ENCODE measurements at places on chromosomes 3 and 15. TPM values are rescaled to one million over a fixed set of nuclear protein-coding genes. Genes with fewer than 3 reads are reported as not detected.

GRCh38 chr3:12893852-12894251 lies 52.5 kb upstream of the RPL32 start:
- H3K27me3 ChIP-seq: peaks cover 8% of the 10 kb centered on the region
- peak; percentile 35 for DNase-seq
- no peaks in the 10 kb centered on the region for H3K36me3 ChIP-seq
- no peak overlapping the region for H3K4me3 ChIP-seq
- no peaks in the 10 kb centered on the region for H3K4me1 ChIP-seq
- no peak overlapping the region for H3K27ac ChIP-seq

DNA sequence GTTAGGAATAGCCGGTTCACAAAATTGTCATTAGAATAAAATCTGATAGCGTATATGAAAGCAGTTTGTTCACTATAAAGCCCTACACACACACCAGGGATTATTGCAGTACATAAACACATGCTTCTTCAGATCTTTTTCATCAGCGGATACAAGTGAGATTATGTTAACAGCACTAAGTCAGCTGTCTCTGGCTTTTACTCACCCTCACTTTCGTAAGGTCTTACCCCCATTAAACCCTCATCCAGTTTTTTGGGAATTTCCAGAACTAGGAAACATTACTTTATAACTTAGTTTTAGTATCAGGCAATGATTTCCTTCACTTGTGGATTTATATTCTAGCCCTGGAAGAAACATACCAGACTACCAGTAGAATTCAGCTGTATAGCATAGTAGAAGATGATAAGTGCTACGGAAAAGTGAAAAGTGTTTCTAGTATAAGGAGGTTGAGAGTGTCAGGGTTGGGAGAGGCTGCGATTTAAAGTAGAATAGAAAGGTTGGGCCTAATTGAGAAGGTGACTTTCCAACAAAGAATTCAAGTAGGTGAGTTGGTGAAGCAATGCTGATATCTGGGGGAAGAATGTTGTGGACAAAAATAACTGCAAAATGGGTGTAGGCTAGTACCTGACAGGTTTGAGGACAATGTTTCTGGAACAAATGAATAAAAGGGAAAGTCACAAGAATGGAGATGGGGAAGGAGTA lies 22.7 kb downstream of the TMEM207 start:
- H3K27me3 ChIP-seq: no peaks in the 10 kb centered on the region
- no peaks in the 10 kb centered on the region for H3K36me3 ChIP-seq
- no peak overlapping the region for H3K4me3 ChIP-seq
- peaks cover 11% of the 10 kb centered on the region for H3K4me1 ChIP-seq
- H3K27ac ChIP-seq: no peak overlapping the region

DNA sequence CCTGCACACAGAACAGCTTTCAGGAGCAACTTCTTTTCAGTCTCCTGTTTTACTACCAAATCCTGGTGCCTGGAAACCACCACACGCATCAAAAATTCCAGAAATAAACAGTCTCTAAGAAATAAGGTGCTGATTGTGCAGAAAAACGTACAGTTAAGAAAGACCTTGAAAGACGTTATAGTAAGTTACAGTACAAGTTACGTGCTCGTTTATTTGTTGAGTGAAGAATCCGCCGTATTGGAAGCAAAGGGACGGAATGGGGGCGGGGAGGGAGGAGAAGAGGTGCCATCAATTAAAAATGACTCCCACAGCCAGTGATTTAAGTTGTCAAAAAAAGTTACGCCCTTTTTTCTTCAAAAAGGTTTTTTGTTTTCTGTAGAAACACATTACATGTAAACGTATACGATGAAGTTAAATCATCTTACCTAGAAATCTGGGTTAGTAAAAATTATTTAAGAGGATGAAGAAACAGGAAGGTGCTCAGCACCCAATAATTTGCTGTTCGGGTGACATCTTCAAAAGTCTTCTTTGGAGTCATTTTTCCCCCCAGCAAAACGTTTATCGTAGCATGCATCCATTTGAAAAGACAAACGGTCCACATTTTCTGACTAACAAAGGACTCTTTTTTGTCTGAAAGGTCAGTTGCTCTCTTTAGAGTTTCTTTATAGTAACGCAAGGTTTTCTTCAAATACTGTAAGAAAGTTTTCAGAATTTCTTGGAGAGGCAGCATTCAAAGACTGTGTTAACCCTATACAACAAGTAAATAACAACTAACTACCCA lies 782 bp upstream of the UACA start:
- no peaks in the 10 kb centered on the region for H3K36me3 ChIP-seq
- peak overlapping the region; percentile 90 for H3K4me3 ChIP-seq
- H3K27me3 ChIP-seq: no peaks in the 10 kb centered on the region
- H3K4me1 ChIP-seq: peaks cover 50% of the 10 kb centered on the region
- no peak for DNase-seq

GRCh38 chr15:67917636-67918035 lies 77.8 kb upstream of the RNU6-1 start:
- H3K27ac ChIP-seq: no peak overlapping the region
- no peak for DNase-seq
- no peaks in the 10 kb centered on the region for H3K4me1 ChIP-seq
- H3K36me3 ChIP-seq: no peaks in the 10 kb centered on the region
- H3K27me3 ChIP-seq: no peaks in the 10 kb centered on the region

DNA sequence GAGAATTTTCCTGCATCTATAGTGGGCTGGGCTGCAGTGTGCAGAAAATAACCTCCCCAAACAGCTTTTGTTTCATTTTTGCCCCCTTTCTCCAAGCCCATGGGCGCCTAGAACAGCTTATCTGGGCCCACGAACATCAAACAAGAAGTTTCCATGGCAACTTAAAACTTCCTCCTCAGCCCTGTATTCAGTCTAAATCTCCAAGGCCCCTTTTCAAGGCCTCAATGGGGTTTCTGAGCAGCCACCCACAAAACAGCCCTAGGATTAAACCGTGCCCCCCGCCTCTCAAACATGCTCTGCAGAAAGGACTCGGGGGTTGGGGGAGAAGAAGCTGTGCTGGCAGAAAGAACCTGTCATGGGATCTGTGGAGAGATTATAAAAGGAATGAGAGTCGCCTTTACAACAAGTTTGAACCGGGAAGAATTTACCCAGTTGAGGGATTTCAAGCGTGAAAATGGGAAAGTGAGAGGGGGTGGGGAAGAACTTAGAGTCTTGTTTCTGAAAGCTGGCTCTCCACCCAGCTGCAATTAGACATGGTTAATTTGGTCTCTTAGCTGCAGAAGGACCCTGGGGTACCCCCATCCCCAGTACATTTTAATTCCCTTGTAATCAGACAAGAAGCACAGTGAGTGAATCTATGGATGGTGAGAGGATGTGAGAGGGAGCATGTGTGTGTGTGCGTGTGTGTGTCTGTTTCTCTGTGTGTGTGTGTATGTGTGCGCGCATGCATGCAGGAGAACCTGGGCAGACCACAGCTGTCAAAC lies 4.3 kb upstream of the FAM107A start:
- H3K4me3 ChIP-seq: no peak overlapping the region
- no peak for DNase-seq
- no peaks in the 10 kb centered on the region for H3K36me3 ChIP-seq
- peaks cover 7% of the 10 kb centered on the region for H3K4me1 ChIP-seq

DNA sequence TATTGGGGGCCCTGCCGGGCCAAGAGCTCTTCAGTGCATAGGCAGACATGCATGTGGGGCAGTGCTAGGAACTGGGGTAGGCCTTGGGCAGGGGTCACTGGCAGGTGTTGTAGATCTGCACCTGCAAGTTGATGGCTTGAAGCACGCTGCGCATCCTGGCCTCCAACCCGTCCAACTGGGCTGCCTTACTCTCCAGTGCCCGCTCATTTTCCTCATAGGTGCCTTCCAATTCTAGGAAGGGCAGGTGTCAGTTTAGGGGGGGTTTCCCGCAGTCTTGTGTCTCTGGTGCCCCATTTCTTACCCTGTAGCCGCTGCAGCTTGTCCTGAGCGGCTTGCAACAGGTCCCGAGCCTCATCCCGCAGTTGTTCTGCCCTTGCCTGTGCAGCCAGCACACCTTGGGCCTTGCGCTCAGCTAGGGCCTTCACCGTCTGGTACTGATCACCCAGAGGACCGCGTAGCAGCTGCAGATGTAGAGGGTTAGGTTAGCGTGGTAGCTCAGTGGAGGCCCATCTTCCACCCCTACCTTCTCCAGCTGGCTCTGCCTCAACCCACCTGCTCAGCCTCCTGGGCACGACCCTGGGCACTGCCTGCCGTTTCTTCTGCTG lies 611 bp upstream of the USP19 start:
- DNase-seq: peak; percentile 5
- H3K4me3 ChIP-seq: peak overlapping the region; percentile 76
- H3K36me3 ChIP-seq: peaks cover 18% of the 10 kb centered on the region
- peaks cover 9% of the 10 kb centered on the region for H3K4me1 ChIP-seq
- no peaks in the 10 kb centered on the region for H3K27me3 ChIP-seq
- H3K27ac ChIP-seq: peak overlapping the region; percentile 73

- no peak overlapping the region for H3K27ac ChIP-seq
- DNase-seq: peak; percentile 44
- no peak overlapping the region for H3K4me3 ChIP-seq
- H3K4me1 ChIP-seq: no peaks in the 10 kb centered on the region
Observed at GRCh38 chr15:57586661-57587424, 4.9 kb upstream of the MYZAP start.

DNA sequence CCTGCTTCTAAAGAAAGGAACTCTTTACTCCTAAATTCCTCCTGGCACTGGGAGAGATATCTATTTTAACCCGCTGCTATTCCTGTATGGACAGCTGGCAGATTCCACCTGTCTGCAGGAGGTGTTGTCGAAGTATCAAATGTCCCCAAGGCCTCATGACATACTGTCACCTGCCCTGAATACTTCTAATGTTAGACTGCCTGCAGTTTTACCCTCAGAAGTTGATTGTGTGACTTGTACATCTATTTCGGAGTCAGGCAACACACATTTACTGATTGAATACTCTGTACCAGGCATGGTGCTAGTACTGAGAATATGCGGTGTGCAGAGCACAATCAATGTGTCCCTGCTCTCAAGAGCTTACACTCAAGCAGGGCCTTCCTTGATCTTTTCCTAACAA lies 38.6 kb downstream of the PDZRN3 start:
- no peaks in the 10 kb centered on the region for H3K27me3 ChIP-seq
- DNase-seq: no peak
- H3K36me3 ChIP-seq: no peaks in the 10 kb centered on the region
- H3K4me1 ChIP-seq: peaks cover 12% of the 10 kb centered on the region
- H3K27ac ChIP-seq: no peak overlapping the region

- no peak overlapping the region for H3K4me3 ChIP-seq
- H3K36me3 ChIP-seq: no peaks in the 10 kb centered on the region
- DNase-seq: no peak
Observed at GRCh38 chr3:59775761-59776325, 726.0 kb upstream of the CFAP20DC start.

GRCh38 chr15:94943888-94944287 lies 712.5 kb downstream of the MCTP2 start:
- no peaks in the 10 kb centered on the region for H3K36me3 ChIP-seq
- H3K27ac ChIP-seq: no peak overlapping the region
- H3K27me3 ChIP-seq: no peaks in the 10 kb centered on the region
- no peak for DNase-seq

DNA sequence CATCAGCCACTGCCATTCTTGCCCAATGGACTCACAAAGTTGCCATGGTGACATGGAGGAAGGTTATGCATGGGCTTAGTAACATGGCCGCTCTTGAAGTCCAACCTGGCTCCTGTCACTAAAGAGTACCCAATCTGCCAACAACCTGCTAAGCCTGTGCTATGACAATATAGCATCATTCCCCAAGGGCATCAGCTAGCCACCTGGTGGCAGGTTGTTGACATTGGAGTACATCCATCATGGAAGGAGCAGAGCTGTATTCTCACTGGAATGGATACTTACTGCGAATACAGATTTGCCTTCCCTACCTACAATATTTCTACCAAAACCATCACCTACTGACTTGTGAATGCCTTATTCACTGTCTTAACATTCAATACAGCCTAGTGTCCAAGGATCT lies 138.9 kb upstream of the RORA start:
- no peaks in the 10 kb centered on the region for H3K4me1 ChIP-seq
- H3K4me3 ChIP-seq: no peak overlapping the region
- 0 out of 2 replicates have a peak, but pooled peaks cover 5% of the 10 kb centered on the region for H3K27me3 ChIP-seq
- no peak for DNase-seq

DNA sequence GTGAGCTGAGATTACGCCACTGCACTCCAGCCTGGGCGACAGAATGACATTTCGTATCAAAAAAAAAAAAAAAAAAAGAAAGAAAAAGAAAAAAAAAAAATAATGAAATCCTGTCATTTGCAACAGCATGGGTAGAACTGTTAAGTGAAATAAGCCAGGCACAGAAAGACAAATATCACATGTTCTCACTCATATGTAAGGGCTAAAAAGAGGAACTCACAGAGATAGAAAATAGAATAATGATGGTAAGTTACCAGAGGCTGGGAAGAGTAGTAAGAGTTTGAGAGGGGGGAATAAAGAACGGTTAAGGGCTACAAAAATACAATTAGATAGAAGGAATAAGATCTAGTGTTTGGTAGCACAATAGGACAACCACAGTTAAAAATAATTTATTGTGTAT lies 19.7 kb downstream of the DENND6A start:
- no peaks in the 10 kb centered on the region for H3K4me1 ChIP-seq
- no peak overlapping the region for H3K27ac ChIP-seq
- H3K27me3 ChIP-seq: no peaks in the 10 kb centered on the region
- H3K36me3 ChIP-seq: 0 out of 2 replicates have a peak, but pooled peaks cover 6% of the 10 kb centered on the region

DNA sequence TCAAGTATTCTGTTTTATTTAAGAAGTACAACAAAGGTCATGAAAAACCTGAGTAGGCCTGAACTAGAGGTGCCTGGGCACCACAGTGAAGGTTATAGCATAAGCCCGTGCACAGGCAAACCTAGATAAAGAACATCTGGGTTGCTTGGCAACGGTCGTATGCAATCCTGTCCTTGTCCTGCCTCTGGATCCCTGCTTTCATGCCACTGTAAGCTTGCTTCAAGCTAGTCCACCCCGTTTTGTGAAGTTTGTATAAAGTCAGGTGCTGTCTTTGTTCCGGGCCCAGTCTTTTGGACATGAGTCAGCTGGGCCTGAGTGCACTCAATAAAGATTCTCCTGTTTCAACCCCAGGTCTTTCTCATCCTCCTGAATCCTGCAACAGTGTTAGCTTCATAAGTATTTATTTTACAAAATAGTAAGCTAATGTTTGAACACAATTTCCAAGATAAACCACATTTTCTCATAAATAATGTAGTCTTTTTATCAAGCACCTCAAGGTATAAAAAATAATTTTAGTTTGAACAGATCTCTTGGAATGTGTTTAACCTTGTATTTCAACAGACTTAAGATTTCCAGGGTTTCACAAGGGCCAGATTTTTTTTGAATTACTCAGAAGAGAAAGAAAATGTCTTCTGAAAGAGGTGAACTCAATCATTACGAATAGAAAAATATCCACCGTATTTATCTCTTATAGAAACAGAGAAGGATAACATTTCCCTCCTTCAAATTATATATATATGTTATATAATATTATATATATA lies 14.3 kb upstream of the SLC9C1 start:
- H3K4me1 ChIP-seq: peaks cover 10% of the 10 kb centered on the region
- no peak overlapping the region for H3K4me3 ChIP-seq
- 0 out of 2 replicates have a peak, but pooled peaks cover under 1% of the 10 kb centered on the region for H3K27me3 ChIP-seq

Gene SLC27A2
- total RNA-seq: not detected

Gene C3orf49
- total RNA-seq: not detected

Gene KPNA4
- 33.1 TPM for total RNA-seq

Gene NRG4
- not detected for total RNA-seq

Data from GM23248 (cell line).